ENCODE measurements at places on chromosomes 16 and 17.

DNA sequence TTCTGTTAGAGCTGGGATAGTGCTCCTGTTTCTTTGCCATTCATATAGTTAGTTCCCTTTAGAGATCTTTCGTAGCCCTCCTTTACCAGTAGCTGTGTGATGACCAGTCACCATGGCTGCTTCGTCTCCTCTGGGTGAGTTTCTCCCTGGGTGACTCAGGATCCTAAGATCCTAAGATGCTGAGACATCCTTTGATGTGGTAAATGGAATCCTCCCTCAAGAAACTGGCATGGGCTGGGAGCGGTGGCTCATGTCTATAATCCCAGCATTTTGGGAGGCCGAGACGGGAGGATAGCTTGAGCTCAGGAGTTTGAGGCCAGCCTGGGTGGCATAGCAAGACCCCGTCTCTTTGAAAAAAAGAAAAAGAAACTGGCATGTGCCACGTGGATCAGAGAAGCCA is 5.9 kb downstream of the PHAF1 start:
- DNase-seq: no peak

DNA sequence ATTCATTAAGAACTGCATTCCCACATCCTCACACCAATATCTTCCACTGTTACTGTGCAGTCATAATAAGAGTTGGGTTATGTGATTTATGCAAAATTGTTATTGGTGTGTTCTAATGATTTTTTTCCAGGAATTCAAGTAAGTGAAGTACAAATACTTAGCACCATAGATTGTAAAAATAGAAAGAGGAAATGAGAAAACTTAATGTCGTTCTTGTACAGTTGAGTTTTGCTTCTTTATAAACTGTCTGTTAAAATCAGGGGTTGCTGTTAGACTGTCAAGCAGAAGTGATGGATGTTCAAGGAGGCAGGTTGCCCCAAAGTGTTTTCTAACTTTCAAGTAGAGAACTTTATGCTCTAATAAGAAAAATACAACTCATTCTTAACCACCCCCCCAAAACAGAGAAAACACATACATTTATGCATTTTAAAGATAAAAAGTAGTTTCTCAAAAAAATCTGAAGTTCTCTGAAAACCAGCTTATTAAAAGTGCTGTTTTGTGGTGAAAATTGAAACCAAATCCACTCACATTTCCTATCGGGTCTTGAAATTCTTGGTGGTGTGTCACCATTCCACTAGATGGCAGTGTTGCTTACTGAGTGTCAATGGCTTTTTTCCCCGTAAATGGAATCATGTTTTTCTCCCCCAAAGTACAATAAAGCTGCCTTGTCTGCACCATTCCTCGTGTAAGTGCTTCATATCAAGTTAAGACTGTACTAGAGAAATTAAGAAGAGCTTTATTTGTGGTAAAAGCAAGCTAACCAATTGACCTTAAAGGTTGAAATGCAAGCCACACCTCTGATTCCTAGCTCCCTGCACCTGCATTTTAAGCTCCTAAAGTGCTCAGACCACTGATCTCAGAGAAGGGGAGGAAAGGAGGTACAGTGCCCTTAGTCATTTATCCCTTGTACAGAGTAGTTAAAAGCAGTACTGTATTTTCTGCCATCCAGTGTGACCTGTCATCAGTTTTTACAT is 4.7 kb upstream of the IGSF6 start:
- DNase-seq: peak; percentile 77

DNA sequence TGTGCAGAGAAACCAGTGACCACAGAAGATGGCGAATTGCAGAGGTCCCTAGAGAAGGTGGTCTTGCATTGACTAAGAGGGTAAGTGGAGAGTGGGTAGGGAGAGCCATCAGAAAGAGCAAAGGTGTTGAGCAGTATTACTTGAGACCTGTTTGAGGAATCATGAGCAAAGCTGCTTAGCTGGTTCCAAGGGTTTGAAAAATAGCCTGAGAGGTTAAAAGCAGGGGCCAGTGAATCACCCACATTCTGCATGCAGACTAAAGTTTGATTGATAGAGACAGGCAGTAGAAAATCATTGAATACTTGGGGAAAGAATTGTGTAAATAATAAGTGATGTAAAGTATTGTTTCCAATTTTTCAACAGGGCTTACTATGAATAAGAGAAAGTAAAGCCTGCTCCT is 34.0 kb upstream of the KCNJ16 start:
- no peak for DNase-seq

DNA sequence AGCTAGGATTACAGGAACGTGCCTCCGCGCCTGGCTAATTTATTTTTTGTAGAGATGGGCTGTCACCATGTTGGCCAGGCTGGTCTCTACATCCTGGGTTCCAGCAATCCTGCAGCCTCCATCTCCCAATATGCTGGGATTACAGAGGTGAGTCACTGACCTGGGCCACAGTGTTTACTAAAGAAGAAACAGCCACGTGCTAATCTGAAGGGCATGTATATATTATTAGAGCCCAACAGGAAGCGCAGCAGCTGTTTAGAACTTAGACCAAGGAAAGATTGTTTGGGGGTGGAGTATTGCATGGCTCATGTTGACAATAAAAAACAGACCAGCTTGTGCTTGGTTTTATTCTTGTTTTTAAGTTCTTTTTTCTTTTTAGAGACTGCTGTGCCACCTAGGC is 60.2 kb downstream of the HAPSTR1 start:
- no peak for DNase-seq

Data from erythroblast (primary cell).